ENCODE measurements at places on chromosomes 5 and 9.

DNA sequence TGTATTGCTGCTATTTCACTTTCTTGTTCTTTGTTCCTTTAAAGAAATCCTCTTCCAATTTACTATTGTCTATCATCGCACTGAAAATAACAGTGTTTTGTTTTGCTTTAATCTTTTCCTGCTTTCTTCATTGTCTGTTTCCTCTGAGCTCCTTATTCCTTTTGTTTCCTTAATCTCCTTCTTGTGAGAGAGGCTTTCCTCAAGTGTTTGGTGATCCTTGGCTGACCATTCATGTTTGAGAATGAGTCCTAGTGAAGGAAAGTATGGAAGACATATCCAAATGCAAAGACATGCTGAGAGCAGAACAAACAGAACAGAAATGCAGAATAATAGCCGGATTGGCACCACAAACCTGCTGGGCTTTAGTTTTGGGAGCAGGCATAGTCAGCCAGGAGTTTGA is 42.0 kb upstream of the ENTREP1 start:
- no peak for DNase-seq

GRCh38 chr5:78289911-78290310 is 4.6 kb downstream of the AP3B1 start:
- no peak for DNase-seq

- DNase-seq = no peak
These were observed 24.7 kb downstream of the WWC1 start for GRCh38 chr5:168316139-168316578.

- no peak for DNase-seq
These were observed 23.1 kb downstream of the IQGAP2 start for GRCh38 chr5:76425928-76426804.

Data from activated naive CD4-positive, alpha-beta T cell treated with anti-CD3 and anti-CD28 coated beads, Interleukin-2, amount 50 U/mL, for 16 hours (primary cell).